KBM-7 (cell line): ENCODE measurements at places on chromosomes 1 and 21.

- no peak for DNase-seq
Observed at GRCh38 chr1:27446496-27447020, 43.4 kb downstream of the WASF2 start.

- no peak for DNase-seq
Observed at GRCh38 chr1:245263529-245264095, 108.8 kb downstream of the KIF26B start.

- DNase-seq: no peak
Observed at GRCh38 chr1:115505148-115505571, 136.6 kb upstream of the VANGL1 start.

DNA sequence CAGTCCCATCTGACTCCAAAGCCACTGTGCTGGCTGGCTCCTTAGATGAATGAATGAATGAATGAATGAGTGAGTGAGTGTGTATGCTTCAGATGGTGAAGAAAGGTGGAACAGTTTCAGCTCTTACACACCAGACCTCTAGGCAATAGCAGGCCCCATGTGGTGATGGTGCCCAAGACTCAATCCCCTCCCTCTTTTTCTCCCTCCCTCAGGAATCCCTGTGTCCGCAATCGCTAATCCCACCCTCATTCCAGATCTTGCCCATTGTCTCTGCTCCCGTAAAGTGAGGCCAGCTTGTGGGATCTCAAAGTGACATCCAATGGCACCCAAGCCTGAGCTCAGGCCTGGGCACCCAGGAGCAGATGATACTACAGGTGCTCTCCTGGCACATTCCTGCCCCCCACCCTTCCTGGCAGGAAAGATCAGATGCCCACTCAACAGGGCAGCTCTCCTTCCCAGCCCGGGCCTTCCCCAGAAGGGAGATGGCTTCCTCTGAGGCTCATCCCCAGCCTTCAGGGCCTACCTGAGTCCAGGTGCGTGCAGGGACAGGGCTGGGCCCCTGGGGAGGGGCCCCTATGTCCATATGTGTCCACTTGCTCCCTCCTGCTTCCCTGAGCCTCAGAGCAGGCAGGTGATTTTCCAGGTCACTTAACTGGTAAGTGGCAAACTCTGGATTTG lies 106.4 kb downstream of the HMGB4 start:
- DNase-seq: no peak

GRCh38 chr1:239606850-239607400 lies 220.6 kb downstream of the CHRM3 start:
- no peak for DNase-seq

- no peak for DNase-seq
Observed at GRCh38 chr1:66295803-66296202, 238.2 kb upstream of the SGIP1 start.

DNA sequence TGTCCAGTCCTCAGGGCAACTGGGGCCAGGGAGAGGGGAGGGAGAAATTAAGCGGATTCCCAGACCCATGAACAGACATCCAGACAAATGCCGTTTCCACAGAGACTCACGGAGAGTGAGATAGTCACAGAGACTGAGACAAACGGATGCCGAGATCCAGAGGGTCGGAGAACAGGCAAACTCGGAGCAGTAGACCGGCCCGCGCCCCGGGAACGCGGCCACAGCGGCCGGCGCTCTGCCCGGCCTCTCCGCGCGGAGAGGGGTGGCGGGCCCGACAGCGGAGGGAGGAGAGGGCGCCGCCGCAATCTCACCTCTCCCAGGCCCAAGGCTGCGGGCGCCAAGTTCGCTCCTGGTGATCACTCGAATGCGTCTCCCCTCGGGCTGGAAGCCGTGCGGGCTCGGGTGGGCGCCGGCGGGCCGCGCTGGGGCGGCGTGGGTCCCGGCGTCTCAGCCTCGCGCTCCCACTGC lies 831 bp upstream of the FOXD2 start:
- DNase-seq: no peak

- no peak for DNase-seq
Observed at GRCh38 chr1:82491301-82492048, 690.7 kb downstream of the ADGRL2 start.

GRCh38 chr1:54238353-54239034 lies 38.5 kb downstream of the MRPL37 start:
- DNase-seq: peak; percentile 37

GRCh38 chr1:36885540-36886357 lies 148.6 kb downstream of the GRIK3 start:
- no peak for DNase-seq

DNA sequence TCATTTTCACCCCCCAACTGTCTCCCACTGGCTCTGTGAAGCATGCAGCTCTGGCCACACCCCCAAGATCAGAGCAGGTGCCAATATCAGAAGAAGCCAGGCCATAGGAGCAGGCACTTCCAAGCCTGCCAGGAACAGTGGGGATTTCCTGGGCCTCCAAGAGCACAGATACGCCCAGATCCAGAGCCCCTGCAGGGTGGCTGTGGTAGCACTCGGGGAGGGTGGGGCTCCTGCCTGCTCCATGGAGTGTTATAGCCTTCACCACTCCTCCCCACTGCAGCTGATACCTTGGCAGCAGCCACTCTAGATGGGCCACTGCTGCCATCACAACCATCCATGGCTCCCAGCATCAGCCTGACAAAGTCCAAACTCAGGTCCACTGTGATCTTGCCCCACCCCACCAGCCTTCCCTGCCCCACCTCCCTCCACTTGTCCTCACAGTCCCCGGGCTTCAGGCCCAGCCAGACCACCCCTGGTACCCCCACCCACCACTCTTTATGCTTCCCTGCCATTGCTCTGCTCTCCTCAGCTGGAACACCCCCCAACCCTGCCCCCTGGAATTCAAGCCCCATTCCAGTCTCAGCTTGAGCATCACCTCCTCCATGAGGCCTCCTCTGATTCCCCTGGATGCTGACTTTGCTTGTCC lies 448.3 kb downstream of the MATN1 start:
- DNase-seq: no peak

DNA sequence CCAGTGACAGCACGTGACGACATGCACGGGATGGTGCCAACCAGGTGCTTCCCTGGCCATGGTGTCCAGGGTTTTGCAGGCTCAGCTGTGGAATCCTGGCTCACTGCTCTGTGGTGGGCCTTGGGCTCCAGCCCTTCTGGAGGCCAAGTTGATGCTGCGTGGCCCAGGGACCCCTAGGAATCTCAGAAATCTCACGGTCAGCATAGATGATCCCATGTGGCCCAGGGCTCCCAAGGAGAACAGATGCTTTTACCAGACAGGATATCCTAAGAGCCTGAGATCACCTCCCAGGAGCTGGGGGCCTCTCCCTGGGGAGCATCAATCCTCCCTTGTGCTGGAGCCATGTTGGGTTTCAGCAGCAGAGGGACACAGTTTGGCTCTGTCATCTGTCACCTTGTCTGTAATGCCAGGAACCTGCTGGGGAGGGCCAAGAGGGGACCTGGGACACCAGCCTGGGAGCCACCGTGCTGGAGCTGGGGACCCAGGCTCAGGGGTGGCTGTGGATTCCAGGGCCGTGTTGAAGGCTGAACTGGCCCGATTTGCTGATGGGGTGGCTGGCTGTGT lies 63.9 kb downstream of the TRIM11 start:
- no peak for DNase-seq

GRCh38 chr1:201026836-201027235 lies 3.3 kb upstream of the KIF21B start:
- peak; percentile 77 for DNase-seq

- DNase-seq: no peak
Observed at GRCh38 chr1:3444736-3445135, 9.7 kb upstream of the ARHGEF16 start.

- no peak for DNase-seq
Observed at GRCh38 chr1:248316796-248317195, 7.6 kb downstream of the OR2M7 start.

DNA sequence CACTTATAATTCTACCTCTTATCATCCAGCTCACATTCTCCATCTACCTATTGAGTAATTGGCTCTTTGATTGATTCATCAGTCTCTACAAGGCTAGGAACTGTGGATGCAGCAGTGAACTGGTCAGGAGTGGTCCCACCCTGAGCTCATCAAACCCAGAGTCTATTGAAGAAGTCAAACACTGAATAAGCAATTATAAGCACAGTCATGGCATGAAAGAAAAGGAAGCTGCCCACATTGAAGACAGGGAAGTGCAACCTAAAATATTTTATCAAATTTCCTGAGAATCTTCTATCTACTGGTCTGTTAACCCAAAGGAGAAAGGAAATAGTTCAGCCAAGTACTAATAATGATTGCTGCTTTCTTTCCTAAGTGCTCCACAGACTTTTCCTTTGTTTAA lies 35.7 kb downstream of the ACP6 start:
- DNase-seq: no peak

- DNase-seq: peak; percentile 44
Observed at GRCh38 chr1:195872376-195872775, 735.9 kb downstream of the KCNT2 start.

DNA sequence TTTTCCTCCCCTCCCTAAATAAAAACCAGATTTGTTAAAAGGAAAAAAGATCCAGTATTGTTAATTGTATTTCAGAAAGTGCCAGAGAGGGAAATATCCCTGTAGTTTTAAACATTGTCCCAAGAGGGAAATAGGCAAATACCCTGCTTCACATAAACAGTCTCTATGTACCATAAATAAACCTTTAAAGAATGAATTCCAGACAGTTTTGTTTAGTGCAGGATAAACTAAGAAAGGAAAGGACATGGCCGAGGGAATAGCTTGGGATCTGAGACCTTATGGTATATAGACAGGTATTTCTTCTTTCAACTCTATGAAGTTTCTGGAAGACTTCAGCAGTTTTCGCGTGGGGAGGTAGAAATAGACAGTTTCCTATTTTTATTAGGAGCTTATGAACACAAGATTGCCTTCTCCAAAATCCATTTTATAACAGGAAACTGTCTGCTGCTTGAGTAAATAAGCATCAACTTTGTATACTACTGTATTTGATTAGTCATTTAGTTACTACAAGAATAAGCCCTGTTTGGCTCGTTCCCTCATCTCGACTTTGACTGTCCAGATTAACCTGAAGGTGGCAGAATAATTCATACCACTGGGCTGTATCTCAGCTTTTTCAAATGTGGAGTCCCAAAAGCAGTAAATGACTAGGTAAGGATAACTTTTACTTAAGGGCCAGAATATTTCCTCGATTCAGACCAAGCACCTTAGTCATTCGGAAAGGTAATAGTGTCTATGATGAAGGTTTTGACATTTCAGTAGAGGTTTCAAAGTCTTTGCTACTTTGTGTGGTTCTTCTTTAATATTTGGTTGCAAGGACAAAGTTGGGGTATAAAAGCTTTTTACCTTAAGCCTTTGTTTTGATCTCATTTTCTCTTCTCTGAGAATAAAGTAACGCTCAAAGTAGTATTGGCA lies 177.5 kb downstream of the VPS13D start:
- no peak for DNase-seq

DNA sequence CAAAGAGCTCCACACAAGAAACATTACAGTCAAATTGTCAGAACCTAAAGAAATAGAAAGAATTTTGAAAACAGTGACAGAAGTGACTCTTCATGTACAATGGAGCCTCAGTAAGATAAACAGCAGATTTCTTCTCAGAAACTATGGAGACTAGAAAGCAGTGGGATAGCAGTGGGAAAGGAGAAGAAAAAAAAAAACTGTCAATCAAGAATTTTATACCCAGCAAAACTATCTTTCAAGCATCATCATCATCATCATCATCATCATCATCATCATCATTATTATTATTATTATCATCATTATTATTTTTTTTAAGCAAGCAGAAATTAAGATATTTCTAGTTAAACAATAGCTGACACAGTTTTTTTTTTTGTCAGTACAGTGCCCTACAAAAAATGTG lies 24.2 kb downstream of the CEP170 start:
- peak; percentile 44 for DNase-seq

GRCh38 chr1:12188115-12188514 lies 21.3 kb downstream of the TNFRSF1B start:
- no peak for DNase-seq

DNA sequence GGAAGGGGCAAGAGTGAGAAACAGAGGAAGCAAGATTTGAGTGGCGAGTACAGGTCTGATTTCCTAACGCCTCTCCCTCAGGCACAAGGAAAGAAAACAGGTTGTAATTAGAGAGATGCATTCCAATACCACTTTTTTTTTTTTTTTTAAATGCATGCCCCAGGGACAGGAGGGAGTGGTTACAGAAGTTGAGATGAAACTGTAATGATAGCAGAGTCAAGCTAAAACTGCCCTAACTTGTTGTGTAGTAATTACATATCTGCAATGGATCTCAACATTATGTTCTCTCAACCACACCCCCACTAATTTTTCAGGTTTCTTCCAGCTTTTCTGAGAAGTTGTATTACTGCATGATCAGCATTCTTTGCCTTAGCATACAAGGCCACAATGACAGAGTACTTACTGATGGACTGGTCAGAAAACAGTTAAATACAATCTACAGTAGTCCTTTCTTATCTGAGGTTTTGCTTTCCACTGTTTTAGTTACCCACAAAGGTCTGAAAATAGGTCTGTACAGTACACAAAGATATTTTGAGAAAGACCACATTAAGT lies 5.5 kb downstream of the ETV3 start:
- no peak for DNase-seq

- peak; percentile 64 for DNase-seq
Observed at GRCh38 chr1:88608139-88608943, 75.7 kb upstream of the PKN2 start.

DNA sequence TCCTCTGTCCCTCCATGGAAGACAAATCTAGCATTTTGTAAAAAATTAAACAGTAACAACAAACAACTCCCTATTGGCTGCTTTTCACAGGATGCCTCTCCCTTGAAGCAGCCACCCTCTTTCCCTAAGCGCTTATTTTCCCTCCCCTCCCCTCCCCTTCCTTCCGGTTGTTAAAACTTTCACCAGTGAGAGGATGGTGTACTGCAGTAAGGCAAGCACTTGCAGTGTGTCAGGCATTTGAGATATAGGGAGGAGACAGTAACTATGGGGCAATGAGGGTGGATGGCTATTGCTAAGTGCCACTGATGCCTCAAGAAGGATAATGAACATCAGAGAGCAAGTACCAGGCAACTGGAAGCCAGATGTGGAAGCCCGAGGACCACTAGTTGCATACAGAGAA lies 19.1 kb upstream of the KIAA1614 start:
- DNase-seq: no peak

GRCh38 chr1:65255656-65256050 lies 53.7 kb upstream of the DNAJC6 start:
- DNase-seq: no peak

GRCh38 chr1:72777918-72778317 lies 495.6 kb upstream of the NEGR1 start:
- DNase-seq: no peak

DNA sequence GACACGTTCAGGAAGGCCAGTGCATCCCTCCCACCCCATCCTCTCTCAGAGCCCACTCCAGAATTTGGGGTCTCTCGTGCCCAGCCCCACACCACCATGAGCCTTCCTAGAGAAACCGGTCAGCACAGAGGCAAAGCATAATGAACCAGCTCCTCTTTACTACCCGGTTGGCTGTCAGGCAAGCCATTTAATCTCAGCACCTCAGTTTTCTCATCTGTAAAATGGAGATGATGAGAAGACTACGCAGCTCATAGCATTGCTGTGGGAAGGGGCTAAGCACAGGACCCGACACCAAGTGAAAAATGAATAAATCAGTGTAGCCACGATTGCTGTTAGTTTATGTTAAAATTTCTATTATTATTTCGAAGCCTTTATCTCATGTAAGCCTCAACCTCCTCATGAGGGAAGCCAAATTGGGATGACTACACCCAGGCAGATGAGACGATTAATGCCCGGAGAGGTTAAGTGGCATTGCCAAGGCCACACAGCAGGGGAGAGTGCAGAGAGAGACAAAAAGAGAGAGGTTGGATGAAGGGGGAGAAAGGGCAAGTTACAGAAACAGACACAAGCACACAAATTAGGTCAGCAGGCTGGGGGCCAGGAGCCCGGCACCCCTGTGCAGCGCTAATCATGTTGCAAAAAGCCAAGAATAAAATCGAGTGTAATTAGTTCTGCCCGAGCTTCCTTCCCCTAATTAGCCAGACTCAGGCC lies 25.7 kb downstream of the SDC3 start:
- DNase-seq: no peak
